CD4-positive, alpha-beta T cell treated with Interleukin-15 for 1 hour (primary cell): ENCODE measurements at places on chromosomes 16 and 17.

GRCh38 chr16:48971571-48972077 lies 310.0 kb downstream of the CBLN1 start:
- no peak for DNase-seq

DNA sequence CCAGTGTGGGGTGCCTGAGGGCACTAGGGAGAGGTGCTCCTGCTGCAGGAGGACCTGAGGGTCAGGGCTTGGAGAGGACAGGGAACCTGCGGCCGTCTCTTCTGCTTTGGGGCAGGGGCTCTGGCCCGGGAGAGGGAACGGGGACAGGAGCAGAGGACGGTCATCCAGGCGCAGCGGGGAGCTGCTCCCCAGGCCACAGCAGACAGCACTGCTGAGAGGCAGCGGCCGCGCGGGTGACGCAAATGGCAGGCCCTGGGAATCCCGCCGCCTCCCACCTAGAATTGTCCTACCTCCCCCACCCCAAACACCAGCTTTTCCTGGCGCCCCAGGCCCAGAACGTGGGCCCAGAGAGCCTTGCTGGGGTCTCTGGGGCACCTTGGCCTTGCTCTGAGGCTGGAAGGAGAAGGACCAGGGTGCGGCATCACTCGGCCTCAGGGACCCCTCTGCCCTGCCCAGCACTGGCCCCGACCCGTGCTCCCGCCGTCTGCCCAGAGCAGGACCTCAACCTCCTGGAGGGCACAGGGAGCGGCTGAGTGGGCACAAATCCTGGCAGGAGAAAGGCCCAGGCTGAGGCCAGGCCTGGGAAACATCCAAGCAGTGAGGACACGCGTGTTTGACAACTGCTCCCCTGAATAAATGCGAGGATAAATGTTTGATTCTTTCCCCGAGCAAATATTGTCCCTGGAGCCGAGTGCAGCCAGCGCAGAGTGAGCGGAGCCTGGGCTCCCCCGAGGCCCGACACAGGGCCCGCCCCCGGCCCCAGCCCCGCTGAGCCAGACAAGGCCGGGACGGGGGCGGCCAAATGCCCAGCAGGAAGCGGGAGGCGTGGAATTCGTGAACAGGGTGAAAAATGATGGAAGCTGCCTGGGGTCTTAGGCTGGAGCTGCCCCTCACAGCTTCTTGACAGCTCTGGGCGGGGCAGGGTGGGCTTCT lies 8.5 kb downstream of the SSTR5 start:
- no peak for DNase-seq

DNA sequence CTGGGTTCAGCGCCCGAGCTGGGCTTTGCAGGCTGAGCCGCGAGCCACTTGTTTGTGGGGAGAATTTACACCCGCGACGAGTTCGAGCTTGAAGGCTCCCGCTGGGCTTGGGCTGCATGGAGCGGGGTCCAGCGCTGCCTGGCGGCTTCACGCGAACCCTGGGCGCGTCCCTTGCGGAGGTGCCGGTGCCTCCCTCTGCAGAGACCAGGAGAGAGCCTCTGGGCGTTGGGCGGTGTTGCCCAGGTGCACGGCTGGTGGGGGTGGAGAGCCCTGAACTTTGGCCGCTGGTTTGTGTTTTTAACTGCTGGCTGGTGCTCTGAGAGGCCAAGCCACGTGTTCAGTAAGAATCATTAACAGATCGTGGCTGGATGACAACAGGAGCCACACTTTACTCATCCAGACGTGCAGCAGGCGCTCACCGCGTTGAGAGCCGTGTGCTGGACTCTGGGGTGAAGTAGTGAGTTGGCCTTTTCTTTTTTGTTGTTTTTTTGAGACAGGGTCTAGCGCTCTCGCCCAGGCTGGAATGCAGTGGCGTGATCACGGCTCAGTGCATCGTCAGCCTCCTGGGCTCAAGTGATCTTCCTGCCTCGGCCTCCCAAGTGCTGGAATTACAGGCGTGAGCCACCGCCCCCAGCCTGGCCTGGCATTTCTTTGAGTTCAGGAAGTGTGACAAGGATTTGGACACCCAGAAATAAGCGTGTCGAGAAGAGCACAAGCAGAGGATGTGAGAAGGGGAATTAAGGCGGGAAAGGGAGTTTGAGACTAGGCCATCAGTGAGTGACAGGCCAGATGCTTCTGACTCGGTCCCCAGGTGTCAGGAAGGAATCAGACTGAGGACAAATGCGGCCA lies 827 bp downstream of the CDK10 start:
- DNase-seq = no peak

DNA sequence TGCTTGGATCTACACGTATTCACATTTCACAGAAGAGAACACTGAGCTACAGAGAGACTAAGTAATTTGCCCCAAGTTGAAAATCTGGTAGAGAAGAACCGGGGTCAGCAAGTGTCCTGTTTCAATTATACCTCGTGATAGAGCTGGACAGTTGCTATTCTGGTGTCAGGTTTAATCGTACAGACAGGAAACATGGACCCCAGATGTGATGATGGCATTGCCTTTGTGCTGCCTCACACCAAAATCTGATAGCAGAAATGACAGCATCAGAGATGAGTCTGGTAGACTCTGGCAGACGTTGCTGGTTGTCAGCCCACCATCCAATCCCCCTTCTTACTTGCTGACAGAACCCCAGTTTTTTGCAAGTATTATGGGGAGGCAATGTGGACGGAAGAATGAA lies 112.1 kb upstream of the FOXF1 start:
- no peak for DNase-seq

DNA sequence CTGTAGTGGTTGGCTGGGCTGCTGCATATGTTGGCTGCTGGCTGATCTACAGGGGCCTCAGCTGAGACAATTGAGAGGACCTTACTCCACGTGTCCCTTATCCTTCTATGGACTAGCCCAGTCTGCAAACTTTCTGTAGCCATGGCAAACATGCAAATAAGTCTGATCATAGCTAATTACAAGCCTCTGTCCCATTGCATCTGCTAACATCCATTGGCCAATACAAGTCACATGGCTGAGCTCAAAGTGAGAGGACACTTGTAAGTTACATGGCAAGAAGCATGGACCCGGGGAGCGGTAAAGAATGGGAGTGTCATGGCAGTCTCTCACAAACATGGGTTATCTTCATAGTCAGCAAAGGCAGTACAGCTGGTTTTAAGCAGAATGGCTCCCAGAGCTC lies 11.6 kb upstream of the IL4R start:
- DNase-seq = no peak

DNA sequence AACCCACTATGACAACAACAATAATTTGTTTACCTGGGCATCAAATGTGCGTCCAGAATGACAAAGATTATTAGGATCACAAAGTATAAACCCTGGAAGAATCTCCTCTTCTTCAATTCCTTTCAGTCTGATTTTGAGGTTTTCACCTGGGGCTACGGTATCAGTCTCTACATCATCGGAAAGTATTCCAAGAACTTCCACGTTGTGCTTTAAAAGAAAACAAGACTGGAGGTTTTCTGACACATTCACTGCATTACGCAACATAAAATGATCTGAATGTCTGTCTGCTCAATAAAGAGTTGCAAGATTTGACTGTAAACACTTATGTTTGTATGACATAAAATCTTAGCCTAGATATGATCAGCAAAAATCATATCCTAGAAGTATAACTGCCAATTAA lies 26.0 kb upstream of the RSL1D1 start:
- DNase-seq = no peak

DNA sequence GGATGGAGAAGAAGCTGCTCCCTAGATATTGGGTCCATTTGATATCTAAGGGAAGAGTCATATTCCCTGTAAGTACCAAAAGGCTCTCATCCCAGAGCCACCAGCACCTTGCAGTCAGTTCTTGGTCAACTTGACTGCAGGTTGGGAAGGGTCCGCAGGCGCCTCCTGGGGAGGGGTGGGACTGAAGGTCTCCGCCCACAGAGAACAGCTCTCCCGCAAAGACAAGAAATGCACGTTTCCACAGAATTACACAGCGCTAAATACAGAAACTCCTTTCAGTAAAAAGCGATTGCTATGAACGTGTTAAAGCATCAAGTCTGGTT lies 864 bp upstream of the CTCF start:
- no peak for DNase-seq

DNA sequence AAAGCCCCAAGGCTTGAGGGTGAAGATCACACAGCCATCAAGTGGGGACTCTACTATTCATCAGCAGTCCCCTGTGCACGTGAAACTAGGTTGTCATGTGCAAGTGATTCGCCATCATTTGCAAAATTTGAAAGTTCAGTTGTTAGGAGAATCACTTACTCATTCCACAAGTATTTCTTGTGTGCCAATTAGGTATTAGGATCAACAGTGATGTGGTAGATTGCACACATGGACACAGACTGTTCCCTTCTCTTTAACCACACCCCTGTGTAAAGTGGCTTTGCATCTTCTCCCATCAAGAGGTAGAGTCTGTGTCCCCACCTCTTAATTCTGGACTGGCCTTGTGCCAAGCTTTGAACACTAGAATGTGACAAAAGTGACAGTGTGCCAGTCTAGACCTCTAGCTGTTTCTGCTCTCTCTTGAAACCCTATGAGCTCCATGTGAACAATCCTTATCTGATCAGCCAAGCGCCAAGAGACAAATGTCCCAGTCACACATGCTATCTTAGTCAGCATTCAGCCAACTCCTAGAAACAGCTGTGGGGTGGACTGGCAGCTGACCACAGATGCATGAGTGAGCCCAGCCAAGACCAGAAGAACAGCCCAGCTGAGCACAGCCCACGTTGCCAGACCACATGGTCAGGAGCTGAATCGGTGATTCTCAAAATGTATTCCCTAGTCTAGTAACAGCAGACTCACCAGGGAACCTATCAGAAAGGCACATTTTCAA lies 31.5 kb upstream of the SHISA9 start:
- DNase-seq = no peak

- DNase-seq = no peak
These were observed 1.3 kb downstream of the MAPK8IP3 start for GRCh38 chr16:1707193-1707790.

DNA sequence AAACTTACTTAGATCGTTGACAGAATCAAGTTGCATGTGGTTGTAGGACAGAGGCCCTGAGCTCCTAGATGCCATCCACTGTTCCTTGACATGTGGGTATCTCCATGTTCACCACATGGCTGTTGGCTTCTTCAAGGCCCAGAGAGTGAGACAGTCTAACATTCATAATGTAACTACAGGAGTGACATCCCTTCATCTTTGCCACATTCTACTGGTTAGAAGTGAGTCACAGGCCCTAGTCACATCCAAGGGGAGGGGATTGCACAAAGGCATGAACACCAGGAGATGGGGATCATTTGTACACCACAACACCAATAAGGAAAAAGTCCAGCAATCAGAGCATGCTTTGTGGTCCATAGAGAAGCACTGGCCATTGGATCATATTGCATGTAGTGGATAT lies 56.6 kb downstream of the WSCD1 start:
- no peak for DNase-seq

GRCh38 chr17:40311575-40311974 lies 2.6 kb downstream of the RARA start:
- no peak for DNase-seq

DNA sequence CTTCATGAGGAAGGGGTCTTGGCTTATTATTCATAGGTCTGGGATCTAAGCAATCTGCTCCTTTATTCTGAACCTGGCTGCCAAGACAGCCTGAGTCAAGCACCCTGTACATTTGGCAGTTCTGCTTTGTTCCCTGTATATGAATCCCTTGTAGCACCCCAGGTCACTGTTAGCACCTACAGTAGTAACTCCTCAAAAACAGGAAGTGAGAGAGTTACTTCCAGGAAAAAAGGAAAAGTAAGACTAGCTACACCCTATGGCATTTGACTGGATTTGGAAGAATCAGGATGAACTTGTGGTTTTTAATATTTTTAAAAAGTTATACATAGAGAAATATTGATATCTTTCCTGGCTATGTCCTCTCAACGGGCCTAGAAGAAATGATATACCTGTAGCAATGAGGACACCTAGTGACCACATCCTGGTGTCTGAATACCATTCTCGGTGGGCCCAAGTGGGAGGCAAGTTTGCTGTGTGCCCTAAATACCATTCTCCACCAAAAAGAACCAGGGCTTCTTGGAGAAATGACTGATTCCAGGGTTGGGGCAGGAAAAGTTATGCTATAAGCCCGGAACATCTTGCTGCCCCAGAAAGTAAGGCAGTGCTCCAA lies 9.9 kb downstream of the ANKRD40 start:
- DNase-seq = no peak

DNA sequence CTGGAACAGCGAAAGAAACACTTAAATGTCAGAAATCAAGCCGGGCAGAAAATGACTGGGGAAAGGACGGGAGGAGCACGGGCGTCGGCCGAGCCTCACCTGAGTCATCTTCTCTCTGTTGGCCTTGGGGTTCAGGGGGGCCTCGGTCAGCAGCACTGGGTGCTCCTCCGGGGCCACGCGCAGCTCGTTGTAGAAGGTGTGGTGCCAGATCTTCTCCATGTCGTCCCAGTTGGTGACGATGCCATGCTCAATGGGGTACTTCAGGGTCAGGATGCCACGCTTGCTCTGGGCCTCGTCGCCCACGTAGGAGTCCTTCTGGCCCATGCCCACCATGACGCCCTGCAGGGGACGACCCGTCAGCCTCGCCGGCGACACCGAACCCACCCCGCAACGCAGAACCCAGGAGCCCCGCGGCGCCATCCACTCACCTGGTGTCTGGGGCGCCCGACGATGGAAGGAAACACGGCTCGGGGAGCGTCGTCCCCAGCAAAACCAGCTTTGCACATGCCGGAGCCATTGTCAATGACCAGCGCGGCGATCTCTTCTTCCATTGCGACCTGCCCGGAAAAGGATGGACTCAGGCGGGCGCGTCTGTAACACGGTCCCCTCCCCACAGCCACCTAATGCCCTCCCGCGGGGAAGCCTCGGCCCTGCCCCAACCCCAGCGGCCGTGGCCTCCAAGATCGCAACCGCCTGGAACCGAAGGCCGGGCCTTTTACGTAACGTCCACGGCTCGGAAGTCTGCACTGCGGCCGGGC lies 616 bp downstream of the ACTG1 start:
- no peak for DNase-seq

- no peak for DNase-seq
These were observed 389.2 kb upstream of the HSBP1 start for GRCh38 chr16:83418565-83418964.

GRCh38 chr17:51064061-51064735 lies 56.5 kb downstream of the SPAG9 start:
- no peak for DNase-seq

GRCh38 chr16:71311553-71312158 lies 22.5 kb upstream of the CMTR2 start:
- DNase-seq = no peak

GRCh38 chr17:51818777-51819176 lies 339.7 kb downstream of the CA10 start:
- no peak for DNase-seq
